ENCODE measurements at places on chromosomes 3 and 15.

- no peak for DNase-seq
These were observed 28.4 kb downstream of the RGMA start for GRCh38 chr15:93060336-93061248.

GRCh38 chr3:19348941-19349564 lies 200.7 kb downstream of the KCNH8 start:
- no peak for DNase-seq

GRCh38 chr15:38153781-38154180 lies 98.9 kb upstream of the SPRED1 start:
- no peak for DNase-seq

- no peak for DNase-seq
These were observed 21.0 kb upstream of the CHMP2B start for GRCh38 chr3:87206070-87206469.

DNA sequence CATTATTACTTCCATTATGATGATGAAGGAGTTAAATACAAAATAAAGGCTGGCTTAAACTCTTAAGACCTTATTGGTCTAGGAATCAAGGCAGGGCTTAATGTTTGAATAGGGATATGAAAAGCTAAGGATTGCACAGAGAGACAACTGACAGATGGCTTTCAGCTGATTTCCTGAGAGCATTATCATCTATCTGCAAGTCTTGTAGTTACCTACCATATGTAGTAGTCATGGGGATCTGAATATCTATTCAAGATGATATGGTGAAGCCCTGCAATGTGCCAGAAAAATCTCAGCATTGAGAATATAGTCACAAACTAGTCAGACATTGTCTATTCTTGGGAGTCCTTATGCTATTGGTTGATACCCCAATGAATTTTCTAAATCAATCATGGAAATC lies 47.5 kb upstream of the CHMP2B start:
- no peak for DNase-seq

- no peak for DNase-seq
These were observed 12.6 kb upstream of the SPINK8 start for GRCh38 chr3:48345946-48346572.

Data from activated naive CD4-positive, alpha-beta T cell treated with anti-CD3 and anti-CD28 coated beads, Interleukin-2, amount 10 ng/mL, durations not matched to agents 7 days and 5 days (primary cell).